Activated CD4-positive, CD25-positive, alpha-beta regulatory T cell (primary cell): ENCODE measurements at places on chromosomes 5 and 9.

GRCh38 chr5:158660726-158661125, 439.0 kb downstream of the EBF1 start:
- no peak for DNase-seq

- no peak for DNase-seq
Observed at GRCh38 chr9:35552376-35552775, 52.7 kb upstream of the TESK1 start.

DNA sequence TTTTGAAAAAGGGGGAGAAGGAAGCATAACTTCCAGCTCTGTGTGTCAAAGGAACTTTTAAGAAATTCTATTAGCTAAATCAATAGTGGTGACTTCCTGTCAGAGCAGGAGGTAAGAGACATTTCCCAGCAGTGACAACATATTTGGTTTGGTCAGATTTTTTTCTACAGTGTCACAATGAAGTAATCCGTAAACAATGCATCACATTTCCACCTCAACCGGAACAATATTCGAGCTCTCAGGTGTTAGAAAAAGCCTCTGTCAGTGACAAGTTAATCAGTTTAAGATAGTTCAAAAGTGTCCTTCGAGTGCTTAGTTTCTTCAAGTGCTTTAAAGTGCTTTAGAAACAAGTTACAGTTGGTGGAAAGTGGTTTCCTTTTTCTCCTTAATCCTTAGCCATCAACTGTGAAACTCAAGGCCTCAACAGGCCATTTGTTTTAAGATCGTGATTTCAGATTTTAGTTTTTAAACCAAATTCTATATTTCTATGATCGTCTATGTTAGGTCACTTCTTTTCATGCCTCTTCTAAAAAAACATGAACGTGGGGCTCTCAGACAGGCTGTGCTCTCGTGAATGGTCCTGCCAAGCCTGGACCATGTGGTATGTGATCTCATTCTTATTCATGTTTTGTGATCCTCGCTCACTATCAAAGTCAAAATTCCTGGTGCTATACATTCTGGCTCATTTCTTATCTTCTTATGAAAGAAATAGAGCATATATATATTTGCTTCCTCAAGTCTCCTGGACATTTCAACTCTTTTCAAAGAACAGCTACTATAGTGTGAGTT, 181.9 kb upstream of the HMHB1 start:
- no peak for DNase-seq

- no peak for DNase-seq
Observed at GRCh38 chr9:123772967-123773366, 157.0 kb downstream of the DENND1A start.

DNA sequence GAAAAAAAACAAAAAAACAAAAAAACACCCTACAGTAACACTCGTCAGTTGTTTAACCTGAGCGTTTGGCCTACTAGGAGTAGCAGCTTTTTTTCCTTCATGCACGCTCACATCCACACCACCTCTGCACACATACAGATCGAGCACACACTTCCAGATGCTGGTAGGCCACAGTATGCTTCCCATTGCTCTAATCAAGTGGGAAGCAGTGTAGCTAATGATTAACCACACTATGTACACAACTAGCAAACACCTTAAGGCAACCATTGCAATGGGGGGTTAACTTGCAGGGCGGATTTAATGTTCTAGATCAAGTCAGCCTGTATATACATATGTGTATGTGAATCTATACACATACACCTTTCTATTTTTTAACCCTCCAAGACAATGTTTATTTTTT, 65.5 kb upstream of the GLRX start:
- no peak for DNase-seq

DNA sequence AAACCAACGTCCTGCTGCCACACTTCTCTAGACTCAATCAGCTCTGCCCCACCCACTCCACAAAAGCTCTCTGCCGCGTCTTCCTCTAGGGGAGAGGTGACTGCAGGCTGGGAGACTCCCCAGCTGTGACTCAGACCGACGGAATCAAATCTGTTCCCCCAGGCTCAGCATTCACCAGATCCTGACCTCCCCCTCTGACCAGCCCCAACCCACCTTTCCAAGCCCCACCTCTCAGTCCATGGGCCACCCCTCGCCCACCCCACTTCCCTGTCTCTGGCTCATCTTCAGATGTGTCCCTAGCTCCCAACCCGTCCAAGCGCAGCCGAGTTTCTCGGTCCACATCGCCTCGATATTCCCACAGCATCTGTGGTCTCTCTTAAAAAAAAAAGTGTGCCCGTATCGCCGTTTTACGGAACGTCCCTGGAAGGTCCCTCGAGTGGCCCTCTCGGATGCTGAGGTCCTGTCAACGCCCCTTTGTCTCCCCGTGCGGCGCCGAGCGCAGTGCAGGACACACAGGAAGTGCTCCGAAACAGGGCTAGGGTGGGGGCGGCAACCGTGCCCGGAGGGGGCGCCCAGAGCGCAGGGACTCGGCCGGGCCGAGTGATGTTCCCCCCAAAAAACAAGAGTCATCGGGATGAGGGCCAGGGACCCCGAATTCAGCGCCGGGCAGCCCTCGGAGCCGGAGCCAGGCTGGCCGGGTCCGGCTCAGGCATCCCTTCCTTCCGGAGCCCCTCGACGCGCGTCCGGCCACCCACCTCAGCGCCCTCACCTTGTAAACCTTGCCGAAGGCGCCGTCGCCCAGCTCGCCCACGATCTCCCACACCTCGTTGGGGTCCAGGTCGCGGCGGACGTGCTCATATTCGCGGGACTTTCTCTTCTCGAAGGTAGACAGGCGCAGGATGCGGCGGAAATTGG, 649 bp downstream of the STK10 start:
- peak; percentile 44 for DNase-seq

- no peak for DNase-seq
Observed at GRCh38 chr9:8168916-8169438, 369.4 kb upstream of the DMAC1 start.

DNA sequence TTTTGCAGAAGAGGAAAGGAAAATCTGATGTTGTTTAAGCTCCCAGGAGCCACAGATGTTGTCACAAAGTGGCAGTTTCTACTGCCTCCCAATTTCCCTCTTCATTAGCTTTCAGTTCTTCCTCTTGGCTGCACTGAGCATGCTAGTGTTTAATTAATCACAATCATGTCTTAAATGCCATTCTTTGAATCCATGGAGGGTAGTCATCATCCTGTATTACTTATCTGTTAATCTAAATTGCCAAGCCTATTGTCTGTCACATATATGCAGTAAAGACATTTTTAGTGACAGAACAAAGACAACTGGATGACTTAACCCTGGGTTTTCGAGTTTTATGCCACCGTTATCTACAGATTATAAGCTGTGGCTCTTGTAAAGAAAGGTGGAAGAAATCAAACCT, 14.7 kb downstream of the KLHL9 start:
- DNase-seq = no peak

DNA sequence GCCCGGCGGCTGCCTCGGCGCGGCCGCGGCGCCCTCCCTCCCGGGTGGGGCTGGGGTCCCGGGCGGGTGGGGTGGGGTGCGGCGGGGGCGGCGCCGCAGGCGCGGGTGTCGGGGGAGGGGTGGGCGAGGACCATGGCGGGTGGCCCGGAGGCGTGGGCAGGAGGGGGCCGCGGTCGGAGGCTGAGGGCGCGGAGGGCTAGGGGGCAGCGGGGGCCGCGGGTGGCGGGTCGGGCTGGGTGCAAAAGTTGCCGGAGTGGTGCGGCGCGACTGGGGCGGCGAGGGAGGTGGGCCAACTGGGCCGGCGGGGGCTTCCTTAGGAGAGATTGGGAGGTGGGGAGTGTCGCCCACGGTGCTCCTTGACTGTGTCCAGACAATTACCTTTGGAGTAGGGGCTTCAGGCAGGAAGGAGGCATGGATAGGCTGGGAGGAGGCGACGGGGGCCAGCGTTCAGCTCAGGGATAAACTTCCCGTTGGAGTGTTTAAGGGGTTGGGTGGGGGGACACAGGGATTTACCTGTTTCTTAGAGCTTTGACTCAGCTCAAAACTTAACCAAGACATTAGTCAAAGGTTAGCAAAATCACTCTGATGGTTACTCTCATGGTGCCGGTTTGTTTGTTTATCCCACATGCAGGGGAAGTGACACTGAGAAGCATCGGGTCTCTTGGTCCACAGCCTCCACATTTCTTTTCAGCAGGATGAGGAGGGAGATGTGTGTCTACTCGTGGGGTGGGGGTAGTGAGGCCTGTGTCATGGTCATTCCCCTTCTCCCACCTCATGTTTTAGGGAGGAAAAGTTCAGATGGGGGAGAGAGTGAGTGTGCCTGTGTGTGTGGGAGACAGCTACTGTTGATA, 859 bp downstream of the CSNK1G3 start:
- peak; percentile 8 for DNase-seq

DNA sequence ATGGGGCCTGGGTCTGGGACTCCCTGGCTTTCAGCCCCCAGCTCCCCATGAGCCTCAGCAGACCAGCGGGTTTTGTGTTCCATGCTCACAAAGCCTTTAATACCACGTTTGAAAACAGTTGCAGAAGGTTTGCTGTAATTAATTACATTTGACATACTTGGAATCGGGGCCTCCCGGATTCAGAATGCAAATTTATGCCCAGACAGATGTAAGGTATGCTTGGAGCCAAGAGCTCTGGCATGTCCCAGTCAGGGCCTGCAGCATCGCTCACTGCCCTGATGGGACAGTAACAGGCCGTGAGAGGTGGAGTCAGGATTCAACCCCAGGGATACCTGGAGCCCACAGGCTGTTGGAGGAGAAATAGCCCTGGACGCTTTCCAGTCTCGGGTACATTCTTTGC, 12.2 kb downstream of the ZNF618 start:
- no peak for DNase-seq

- DNase-seq = no peak
Observed at GRCh38 chr5:33240558-33240957, 200.2 kb upstream of the TARS1 start.

GRCh38 chr9:4509590-4509984, 19.3 kb downstream of the SLC1A1 start:
- DNase-seq = no peak

DNA sequence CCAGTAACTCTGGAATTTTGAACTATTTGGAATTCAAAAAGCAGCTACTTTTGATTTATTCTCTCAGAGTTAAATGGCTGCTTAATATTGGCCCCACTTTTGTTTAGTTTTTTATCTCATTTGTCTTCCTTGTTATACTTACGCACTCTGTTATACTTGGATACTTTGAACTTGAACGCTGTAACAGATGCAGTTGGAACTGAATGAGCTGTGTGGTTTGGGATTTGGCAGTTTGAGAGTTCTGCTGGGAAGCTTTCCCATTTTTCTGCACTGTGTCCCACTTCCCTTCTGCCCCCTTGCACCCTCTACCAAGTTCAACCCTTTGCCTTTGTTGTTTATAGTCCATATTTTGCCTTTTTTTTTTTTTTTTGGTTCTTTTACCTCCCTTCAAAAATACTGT, 3.8 kb downstream of the RHOBTB3 start:
- no peak for DNase-seq

DNA sequence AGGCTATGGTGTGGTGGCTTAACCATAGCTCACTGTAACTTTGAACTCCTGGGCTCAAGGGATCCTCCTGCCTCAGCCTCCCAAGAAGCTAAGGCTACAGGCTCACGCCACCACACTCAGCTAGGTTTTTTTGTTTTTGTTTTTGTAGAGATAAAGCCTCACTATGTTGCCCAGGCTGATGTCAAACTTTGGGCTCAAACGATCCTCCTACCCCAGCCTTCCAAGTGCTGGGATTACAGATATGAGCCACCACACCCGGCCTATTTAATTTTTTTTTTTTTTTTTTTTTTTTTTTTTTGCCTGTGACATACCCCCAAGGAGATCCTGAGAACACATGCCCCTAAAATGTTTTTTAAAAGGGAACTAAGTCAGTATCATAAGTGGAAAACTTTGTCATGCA, 10.4 kb downstream of the FUBP3 start:
- no peak for DNase-seq

DNA sequence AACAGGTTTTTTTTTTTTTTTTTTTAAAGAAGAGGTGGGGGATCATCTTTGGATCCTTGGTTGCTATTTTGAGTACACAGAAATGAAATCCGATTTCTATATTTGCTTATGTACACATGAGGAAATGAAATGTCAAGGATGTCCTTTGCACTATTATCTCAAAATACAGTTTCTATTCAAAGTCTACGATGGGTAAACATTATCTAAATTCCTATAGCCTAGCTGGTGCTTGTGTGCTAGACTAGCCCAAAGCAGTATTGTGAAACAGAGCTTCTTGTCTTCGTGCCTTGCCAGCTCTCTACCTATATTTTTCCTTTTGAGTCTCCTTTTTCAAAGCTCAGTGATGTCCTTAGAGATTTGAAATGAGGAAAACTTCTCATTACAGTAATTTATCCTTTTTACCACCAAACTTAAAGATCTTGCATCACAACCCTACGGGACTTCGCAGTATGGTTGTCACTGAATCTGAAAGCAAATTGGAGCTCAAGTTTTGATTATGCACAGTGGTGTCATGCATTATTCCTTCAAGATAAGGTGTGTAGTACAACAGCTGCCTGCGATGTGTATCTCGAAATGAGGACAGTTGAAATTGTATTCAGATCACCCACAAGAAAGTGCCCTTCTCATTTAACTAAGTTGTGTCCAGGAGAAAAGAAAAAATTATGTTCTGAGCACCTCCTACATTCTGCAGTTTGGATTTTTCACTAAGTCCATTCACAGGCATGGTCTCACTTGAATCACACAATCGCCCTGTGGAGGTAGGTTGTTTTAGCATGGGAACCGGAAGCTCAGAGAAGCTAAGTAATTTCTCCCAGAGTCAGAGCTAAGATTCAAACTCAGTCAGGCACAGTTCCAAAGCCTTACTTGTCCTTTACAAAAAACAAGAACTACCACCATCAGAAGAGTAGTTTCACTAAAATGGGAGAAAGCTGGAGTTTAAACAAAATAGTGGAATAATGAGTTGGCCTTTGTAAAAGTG, 379.0 kb downstream of the GLIS3 start:
- no peak for DNase-seq

DNA sequence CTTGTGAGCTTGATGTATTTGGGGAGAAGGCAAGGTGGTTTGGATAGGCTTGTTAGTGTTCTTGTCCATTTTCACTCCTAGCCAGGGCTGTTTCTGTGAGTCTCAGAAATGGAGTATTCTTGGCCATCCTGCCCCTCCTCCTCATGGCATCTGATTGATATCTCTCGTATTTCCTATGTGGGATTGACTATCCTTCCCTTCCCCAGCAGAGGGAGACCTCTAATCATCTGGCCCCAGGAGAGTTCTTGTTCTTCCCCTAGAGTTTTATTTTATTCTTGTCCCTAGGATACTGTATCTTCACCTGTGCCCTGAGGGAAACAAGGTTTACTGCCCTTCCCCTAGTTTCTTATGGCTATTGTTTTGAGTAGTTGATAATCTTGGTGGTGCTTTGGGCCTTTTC, 114.4 kb downstream of the VPS13A start:
- no peak for DNase-seq
